ENCODE measurements at places on chromosomes 7 and 10.

- no peak for DNase-seq
Measured at GRCh38 chr10:24995072-24995471, 20.9 kb downstream of the ENKUR start.

GRCh38 chr7:101598422-101598985 is 30.6 kb downstream of the MYL10 start:
- DNase-seq = no peak

GRCh38 chr7:81638198-81638597 is 131.6 kb downstream of the HGF start:
- no peak for DNase-seq

DNA sequence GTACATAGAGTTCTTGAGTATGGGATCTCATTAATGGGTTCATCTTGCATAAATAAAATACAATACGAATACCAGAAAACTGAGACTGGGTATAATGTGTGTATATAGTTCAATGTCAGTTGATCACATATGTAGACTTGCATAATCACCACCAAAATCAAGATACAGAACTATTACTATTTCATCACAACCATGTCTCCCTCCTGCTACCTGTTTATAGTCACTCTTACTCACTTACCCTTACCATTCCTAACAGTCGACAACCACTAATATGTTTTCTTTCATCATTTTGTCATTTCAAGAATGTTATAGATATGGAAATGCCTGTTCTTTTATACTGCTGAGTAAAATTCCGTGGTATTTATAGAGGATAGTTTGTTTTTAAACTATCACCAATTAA is 416.1 kb upstream of the CNTNAP2 start:
- no peak for DNase-seq

- DNase-seq = no peak
Measured at GRCh38 chr10:32982911-32983909, 25.2 kb upstream of the ITGB1 start.

- DNase-seq = no peak
Measured at GRCh38 chr7:22295402-22296264, 61.3 kb downstream of the RAPGEF5 start.

- DNase-seq = peak; percentile 95
Measured at GRCh38 chr7:124929467-124930172, at the start of gene POT1. TSS of gene POT1 (minus strand) at chr7:124929825. CDS start at chr7:124897173, 32,652 bp downstream.

DNA sequence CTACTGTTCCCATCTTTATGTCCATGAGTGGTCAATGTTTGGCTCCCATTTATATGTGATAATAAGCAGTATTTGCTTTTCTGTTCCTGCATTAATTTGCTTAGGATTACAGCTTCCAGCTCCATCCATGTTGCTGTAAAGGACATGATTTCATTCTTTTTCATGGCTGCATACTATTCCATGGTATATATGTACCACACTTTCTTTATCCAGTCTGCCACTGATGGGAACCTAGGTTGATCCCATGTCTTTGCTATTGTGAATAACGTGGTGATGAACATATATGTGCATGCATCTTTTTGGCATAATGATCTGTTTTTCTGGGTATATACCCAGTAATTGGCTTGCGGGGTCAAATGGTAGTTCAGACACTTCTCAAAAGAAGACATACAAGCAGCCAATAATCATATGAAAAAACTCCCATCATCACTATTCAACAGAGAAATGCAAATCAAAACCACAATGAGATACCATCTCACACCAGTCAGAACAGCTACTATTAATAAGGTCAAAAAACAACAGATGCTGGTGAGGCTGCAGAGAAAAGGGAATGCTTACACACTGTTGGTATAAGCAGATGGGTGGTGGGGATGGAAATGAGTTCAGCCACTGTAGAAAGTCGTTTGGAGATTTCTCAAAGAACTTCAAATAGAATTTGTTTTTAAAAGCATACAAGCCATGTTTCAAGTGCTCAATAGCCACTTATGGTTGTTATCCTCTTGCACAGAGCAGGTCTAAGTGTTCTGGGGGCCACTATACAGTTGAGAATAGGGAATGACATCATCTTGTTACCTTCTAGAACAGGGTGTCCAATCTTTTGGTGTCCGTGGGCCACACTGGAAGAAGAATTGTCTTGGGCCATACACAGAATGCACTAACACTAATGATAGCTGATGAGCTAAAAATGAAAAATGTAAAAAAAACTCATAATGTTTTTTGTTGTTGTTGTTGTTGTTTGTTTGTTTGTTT is 23.2 kb upstream of the SDK1 start:
- DNase-seq = no peak

GRCh38 chr7:50798126-50798525 is 15.4 kb upstream of the GRB10 start:
- no peak for DNase-seq

GRCh38 chr10:99450624-99451498 is 20.4 kb upstream of the GOT1 start:
- no peak for DNase-seq

- no peak for DNase-seq
Measured at GRCh38 chr10:99449023-99449422, 18.6 kb upstream of the GOT1 start.

DNA sequence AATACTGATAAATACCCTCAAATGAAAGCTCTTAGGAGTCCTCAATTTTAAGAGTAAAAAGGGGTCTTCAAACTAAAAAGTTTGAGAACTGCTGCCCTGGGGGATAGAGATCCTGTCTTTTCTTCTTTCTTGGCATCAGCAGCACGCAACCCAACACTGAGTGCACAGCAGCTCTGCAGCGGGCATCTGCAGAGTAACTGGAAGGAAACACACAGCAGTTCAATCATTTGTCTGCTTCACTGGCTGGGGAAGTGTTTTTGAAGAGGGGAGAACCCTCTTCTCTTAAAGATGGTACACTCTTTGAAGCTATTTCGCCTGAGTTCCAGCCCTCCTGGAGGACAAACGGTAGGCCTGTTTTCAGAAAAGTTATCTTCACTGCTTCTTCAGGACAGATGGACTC is 193.6 kb downstream of the FGFR2 start:
- no peak for DNase-seq

- no peak for DNase-seq
Measured at GRCh38 chr10:26738301-26738911, 40.9 kb downstream of the PDSS1 start.

DNA sequence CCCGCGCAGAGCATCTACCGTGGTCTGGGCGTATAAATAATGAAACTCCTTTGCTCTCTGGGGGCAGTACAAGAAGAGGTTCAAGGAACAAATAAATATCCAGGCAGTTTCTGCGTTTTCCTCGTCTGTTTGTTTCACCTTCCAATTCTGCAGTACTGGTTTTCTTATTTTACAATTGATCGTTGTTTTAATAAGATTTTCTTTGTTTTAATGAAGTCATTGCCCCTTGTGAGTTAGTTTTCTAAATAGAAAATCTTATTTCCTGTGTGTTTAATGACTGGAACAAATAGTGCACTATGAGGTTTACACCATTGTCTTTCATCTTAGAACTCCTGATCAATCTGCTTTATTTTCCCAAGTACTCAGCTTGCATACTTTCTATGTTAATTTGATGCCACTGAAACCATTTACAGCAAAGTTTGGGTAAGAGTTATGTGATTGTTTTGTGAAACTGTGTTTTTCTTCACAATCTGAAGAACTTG is 1.2 kb downstream of the PLEKHA1 start:
- DNase-seq = no peak

DNA sequence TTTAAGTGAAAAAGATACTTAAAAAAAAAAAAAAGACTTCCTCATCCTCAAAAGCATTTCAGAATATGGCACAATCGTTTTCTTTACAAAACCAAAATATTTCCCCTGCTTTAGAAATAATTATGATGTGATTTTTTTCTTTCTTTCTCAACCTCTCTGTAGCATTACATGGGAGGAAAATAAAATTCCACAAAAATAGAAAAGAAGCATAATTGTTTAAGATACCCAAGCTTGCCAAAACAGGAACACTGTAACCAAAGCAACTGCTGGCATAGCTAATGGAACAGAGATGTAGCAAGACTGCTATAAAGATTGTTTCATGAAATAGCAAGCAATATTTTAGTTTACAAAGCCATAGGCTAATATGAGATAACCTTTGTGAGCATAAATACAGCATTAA is 75.6 kb upstream of the GPR22 start:
- no peak for DNase-seq

- no peak for DNase-seq
Measured at GRCh38 chr7:22413211-22413610, 56.3 kb upstream of the RAPGEF5 start.

DNA sequence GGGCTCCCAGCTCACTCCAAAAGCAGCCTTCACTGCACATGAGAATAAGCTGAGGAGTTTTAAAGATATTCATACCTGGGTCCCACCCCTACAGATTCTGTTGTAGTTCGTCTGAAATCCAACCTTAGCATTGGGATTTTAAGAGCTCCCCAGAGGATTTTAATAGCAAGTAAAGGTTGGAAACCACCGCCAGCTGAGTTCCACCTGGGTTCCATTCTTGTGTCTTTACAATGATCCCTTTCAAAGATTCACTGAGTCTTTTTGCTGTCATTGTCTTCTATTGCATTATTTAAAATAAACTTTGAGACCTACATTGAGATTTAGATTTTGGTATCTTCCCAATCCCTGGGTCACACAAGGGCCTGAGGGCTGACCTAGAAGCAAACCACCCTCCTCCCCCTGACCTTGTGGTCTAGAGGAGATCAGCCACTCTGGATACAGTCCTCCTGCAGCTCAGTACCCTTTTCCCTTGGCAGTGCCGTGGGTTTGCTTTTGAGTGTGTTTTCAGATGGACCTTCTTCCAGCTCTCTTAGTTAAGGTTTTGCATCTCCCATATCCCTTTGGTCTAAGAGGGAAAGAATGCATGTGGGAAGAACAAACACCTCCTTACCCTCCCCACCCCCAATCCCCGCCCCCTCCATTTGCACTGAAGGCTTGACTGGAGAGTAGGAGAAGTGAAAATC is 22.6 kb upstream of the SIRT1 start:
- no peak for DNase-seq

GRCh38 chr10:131444286-131444685 is 132.8 kb upstream of the TCERG1L start:
- no peak for DNase-seq

GRCh38 chr10:132420469-132420980 is 23.5 kb downstream of the PWWP2B start:
- no peak for DNase-seq

DNA sequence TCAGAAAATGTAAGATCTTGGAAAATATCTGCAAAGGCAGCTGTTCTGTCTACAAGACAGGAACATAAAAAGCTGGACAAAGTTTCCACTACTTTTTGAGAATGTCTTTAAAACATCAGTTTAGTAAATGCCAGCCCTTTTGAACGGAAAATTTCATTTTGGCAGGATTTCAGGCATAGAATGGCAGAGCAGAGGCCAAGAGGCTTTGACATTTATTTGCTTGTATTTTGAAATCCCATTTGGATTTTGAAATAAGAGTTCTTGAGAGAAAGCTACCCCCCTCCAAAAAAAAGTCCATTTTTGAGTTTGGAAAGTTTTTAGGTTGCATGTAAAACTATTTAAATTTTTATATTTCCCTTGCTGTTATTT is 3.1 kb upstream of the ETV1 start:
- no peak for DNase-seq

DNA sequence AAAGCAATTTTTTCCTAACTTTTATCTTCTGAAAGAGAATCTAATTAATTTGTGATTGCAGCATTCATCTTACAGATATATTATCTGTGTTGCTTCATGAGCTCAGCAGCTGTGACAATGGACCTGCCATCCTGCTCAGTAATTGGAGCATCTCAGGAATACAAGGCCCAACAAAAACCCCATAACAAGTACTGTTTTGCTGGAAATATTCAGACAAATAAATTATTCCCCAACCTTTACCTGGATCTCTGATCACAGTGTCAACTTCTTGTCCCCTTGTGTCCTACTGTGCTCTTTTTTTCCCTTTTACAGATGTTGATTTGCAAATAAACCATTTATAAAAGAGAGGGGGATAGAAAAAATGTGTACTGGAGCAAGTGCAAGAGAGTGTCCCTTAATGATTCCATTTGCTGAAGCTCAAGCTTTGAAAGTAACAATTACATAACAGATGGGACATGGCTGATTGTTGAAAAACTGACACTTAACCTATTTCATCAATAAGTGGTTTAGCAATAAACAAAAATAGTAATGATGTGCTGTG is 1063.4 kb upstream of the GHITM start:
- DNase-seq = no peak

DNA sequence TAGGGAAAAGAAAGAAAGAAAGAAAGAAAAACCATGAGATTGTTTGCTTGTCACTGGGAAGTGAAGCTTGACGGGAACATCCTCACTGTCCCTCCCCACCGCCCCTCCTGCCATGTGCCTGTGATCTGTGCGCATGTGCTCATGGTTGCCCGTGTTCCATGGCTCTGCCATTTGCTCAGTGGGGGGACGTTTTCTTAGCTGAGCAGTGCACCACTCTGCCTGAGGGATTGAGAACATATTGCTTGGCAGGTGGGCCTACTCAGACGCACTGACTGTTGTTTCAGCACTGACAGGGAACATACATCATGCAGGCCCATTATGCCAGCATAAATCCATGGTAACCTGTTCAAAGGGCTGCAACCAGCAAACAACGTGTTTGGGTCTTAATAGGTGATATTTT is 747.9 kb upstream of the GALNT17 start:
- DNase-seq = no peak

GRCh38 chr10:112728997-112729396 is 221.1 kb upstream of the TCF7L2 start:
- DNase-seq = no peak

- DNase-seq = no peak
Measured at GRCh38 chr10:84197643-84198042, 3.3 kb downstream of the CDHR1 start.

- no peak for DNase-seq
Measured at GRCh38 chr10:20289070-20289828, 473.0 kb downstream of the PLXDC2 start.

- DNase-seq = no peak
Measured at GRCh38 chr7:149826344-149827088, 11.7 kb upstream of the ZNF862 start.

GRCh38 chr7:120733143-120733542 is 124.8 kb downstream of the TSPAN12 start:
- DNase-seq = no peak

GRCh38 chr7:44217852-44218402 is 17.1 kb downstream of the YKT6 start:
- DNase-seq = no peak

- DNase-seq = no peak
Measured at GRCh38 chr10:102620591-102621442, 23.5 kb upstream of the TRIM8 start.

- no peak for DNase-seq
Measured at GRCh38 chr7:100163006-100163531, 4.5 kb upstream of the TRAPPC14 start.

DNA sequence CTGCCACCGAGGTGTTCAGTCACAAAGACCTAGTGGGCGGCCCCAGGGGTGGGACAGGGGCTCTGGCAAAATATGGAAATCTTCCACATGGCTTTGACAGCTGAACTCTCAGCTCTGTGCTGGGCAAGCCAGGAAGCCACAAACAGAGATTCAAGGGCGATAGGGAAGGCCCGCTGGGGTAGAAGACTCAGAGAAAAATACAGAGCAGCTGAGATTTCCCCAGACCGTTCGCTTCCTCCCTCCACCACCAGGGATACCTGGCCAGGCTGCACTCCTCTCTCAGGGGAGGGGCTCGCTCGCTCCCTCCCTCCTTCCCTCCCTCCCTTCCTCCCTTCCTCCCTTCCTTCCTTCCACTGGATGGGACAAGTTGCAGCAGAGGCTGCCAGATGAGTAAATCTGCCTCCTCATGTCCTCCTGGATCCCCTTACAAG is 260.5 kb downstream of the PRPF18 start:
- DNase-seq = no peak
